ENCODE measurements at places on chromosomes 6 and 20. TPM values are rescaled to one million over a fixed set of nuclear protein-coding genes. Genes with fewer than 3 reads are reported as not detected.

DNA sequence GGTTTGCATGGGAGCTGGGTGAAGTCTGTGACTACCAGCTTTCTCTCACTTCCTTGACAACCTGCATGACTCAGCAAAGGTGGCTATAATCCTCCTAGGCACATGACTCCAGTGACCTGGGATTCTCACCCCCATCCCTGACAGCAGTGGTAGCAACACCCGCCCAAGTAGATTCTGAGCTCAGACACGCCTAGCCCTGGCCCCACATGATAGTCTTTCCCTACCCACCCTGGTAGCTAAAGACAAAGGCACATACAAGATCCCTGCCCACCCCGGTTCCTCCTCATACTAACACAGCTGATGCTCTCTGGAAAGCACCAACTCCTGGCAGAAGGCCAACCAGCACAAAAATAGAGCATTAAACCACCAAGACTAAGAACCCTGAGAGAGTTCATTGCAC, 25.9 kb upstream of the CRISP1 start:
- DNase-seq = no peak

DNA sequence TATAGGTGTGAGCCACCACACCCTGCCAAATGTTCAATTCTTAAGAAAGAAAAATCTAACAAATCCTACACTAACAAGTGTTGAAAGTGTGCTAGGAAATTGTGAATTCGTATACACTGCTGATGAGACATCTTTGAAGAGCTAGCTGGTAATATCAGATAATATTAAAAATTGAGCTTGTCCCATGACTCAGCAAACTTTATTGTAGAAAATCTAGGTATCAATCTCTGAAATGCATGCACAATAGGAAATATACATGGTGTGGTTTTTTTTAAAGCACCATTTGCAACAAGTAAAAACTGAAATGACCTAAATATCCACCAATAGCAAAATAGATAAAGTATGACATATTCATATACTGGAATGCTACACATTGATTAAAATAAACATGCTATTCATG, 110.1 kb upstream of the NXT1 start:
- no peak for DNase-seq

Gene SIRPG
- not detected for total RNA-seq

Gene RPN2
- total RNA-seq = 216 TPM

DNA sequence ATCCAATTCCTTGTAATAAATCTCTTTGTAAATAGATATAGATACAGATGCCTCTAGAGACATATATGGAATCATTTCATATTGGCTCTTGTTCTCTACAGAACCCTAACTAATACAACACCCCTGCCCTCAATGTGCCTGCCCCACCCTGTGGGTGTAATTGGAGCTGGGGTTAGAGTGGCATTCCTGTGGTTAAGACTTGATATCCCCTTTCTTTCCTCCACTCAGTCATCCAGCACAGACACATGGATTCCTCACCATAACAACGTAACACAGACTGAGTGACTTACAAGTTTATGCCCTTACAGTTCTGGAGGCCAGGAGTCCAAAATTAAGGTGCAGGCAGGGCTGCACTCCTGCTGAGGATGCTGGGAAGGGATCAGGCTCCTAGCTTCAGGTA, 42.8 kb downstream of the C6orf118 start:
- DNase-seq = no peak

Measured in G401 (cell line).